Stimulated activated CD8-positive, alpha-beta memory T cell treated with anti-CD3 and anti-CD28 coated beads, Interleukin-4, amount 100 ng/mL, for 1 hour (primary cell): ENCODE measurements at places on chromosomes 13 and 19.

- no peak for DNase-seq
These were observed 8.7 kb downstream of the NR2F6 start for GRCh38 chr19:17236811-17237543.

DNA sequence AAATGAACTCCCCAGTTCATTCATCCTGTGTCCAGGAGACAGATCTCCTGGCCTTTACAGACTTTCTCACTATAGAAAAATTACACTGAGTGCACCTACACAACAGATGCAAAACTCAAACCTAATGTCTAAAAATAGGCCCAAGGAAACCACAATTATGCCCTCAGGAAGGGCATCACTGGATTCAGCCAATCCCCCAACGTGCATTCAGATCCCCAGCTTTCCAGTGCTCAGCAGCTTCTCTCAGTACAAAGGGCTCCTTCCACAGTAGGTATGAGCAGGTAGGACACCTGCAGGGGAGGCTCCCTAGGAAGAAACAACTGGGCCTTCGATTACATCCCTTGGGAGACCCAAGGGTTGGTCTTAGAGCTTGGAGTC lies 2.1 kb downstream of the ZNF709 start:
- no peak for DNase-seq

GRCh38 chr19:18603255-18603957 lies 3.2 kb downstream of the CRLF1 start:
- DNase-seq, result no peak

- DNase-seq, result no peak
These were observed 21.4 kb downstream of the KCTD4 start for GRCh38 chr13:45179428-45179827.

- no peak for DNase-seq
These were observed 154.3 kb downstream of the LMO7 start for GRCh38 chr13:75790198-75790970.

DNA sequence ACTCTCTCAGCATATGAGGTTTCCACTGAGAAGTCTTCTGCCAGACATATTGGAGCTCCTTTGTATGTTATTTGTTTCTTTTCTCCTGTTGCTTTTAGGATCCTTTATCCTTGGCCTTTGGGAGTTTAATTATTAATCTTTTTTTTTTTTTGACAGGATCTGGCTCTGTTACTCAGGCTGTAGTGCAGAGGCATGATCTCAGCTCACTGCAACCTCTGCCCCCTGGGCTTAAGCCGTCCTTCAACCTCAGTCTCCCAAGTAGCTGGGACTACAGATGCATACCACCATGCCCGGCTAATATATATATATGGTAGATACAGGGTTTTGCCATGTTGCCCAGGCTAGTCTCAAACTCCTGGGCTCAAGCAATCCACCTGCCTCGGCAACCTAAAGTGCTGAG lies 6.6 kb upstream of the CYP4F3 start:
- DNase-seq, result no peak

GRCh38 chr13:59441596-59442280 lies 722.0 kb downstream of the DIAPH3 start:
- no peak for DNase-seq

DNA sequence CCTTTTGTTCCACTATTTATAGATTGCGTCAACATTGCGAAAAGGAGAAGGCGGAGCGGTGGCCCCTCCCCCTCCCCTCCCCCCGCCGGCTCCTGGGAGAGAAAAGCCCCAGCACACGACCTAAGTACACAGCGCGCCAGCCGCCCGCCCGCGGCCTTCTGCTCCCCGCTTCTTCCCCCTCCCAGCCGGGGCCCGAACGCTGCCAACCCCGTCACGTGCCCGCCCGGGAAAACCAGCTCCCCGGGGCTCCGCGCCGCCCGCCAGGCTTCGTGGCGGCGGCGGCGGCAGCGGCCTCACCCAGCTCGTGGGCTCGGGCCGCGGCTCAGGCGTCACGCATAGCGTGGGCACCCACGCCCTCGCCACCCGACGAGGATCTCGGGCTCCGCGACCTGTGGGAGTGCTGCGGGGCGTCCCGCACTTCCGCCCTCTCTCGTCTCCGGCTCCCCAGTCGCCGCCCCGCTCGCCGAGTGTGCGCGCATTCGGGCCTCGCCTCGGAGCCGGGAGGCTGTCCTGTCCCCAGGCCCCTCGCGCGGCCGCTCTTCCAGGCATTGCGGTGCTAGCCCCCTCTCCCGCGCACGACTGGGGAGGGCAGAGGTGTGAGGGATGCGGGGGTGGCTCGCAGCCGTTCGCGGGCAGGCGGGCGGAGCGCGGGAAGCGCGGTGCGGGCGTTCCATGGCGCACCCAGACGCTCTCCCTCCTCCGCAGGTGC lies 110.5 kb downstream of the KCNRG start:
- peak; percentile 64 for DNase-seq

GRCh38 chr13:59877933-59878332 lies 285.8 kb downstream of the DIAPH3 start:
- DNase-seq, result no peak

DNA sequence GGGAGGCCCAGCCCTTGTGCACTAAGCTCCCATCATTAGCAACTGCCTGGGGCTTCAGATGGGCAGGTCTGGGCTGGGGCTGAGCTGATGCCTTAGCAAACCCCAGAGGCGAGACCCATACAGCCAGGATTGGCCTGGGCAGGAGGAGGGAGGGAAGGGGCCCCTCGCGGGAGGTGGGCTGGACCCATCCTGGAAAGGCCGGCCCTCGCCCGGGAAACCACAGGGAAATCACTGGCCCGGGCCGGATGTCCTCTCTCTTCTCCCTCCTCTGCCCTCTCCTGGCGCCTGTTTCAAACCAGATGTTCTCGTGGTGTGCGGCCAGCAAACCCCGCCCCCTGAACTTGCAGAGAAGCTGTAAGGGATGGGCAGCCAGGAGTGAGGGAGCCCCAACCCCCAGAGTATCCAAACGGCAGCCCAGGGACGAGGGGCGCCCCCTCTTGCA lies 43.1 kb downstream of the TMEM255B start:
- no peak for DNase-seq

DNA sequence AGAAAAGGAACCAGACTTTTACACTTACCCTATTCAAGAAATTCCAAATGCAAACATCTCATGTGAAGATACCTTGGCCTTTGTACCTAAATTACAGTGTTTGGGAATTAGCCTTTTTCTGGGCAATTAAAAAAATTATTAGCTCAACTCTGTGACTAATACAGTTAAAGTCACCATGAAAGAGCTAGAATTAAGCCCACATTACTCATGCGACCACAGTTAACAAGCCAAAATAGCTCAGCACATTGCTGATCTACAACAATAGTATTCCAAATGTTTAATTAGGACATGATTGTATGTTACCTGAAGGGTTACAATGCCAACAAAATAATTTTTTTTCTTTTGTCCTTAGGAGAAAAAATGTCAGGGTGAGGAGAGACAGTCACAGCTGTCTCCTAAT lies 263.6 kb upstream of the GPC6 start:
- DNase-seq, result no peak

GRCh38 chr13:52984881-52985363 lies 43.7 kb upstream of the OLFM4 start:
- DNase-seq, result no peak

DNA sequence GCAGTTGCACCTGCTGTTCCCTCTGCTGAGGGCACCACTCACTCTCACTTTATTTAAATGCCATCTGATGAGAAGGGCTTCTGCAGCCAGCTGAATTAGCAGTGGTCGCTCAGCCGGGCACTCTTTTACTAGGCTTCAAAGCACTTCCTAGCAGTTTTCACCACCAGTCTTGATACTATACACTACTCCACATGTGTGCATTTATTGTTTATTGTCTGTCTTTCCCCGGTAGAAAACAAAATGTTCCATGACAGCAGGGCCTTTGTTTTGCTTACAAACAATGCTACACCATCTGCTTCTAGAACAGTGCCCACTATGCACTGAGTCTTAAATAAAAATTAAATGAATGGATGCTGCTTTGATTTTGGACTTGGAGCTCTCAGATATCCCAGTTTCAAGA lies 404.9 kb downstream of the FGF14 start:
- DNase-seq, result no peak
